ENCODE measurements at places on chromosomes 16 and 17.

DNA sequence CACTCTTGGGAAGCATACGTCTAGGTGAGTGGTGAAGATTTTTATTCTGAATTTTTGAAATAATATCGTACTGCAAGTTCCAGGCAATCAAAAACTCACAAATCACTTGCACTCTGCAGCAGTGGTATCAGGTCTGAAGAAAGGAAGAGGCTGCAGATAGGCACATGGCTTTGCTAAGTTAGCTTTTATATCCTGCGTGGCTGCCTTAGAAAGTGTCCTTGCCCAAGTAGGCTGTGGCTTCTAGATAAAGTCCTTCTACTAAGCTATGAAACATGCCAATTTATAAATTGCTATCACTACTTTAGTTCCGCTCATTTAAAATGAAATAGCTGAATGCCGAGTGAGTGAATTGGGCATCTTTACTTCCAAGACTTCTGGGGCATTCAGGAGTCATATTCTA is 17.9 kb downstream of the WWOX start:
- DNase-seq = no peak

DNA sequence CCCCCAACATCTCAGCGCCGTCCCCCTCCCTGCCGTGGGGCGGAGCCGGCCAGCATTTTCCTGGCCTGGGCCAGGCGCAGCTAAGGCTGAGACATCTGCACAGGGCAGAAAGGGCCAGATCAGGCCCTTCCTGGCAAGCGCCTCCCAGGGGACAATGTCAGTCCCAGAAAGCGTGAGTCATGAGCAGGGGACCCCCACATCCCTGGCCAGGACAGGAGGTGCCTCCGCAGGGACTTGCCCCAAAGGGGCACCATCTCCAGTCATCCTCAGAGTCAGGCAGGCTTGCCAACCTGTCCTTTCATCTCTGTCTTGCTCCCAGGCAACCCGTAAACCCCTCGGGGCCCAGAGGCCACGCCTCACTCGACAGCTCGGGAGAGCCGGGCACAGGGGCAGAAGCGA is 43.2 kb downstream of the SOCS1 start:
- DNase-seq = no peak

- peak; percentile 94 for DNase-seq
Measured at GRCh38 chr16:67155295-67156142, 4.2 kb downstream of the TRADD start.

- DNase-seq = no peak
Measured at GRCh38 chr16:68086860-68087268, 1.7 kb downstream of the NFATC3 start.

- no peak for DNase-seq
Measured at GRCh38 chr17:73822371-73822770, 178.1 kb upstream of the SDK2 start.

DNA sequence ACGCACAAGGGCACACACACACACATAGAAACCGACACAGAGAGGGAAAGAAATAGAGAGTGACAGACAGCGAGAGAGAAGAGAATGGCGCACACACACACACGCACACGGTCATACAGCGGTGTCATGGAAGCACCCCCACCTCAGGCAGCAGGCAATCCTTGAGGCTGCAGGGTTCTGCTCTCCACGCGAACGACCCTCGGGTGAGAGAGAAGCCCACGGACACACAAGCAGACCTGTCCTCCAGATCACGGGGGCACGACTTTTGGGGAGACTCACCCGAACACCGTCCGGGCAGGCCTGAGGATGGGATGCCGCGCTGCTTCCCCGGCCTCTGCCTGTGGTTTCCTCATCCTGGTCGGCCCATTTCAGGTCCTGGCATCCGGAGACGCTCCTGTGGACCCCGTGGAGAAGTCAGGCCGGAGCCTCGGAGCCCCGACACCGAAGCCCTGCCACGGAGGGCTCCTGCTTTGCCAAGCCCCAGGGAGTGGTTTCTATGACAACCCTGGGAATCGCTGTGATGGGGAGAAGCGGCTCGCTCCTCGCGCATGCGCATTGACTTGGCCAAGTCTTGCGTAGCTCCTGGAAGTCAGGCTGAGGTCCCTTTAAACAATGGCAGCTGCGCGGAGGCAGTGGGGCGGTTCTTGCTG is 118.2 kb upstream of the KCNJ18 start:
- peak; percentile 73 for DNase-seq

- no peak for DNase-seq
Measured at GRCh38 chr17:76827736-76828135, 40.5 kb upstream of the MGAT5B start.

- no peak for DNase-seq
Measured at GRCh38 chr17:79080761-79081290, 6.2 kb downstream of the ENGASE start.

DNA sequence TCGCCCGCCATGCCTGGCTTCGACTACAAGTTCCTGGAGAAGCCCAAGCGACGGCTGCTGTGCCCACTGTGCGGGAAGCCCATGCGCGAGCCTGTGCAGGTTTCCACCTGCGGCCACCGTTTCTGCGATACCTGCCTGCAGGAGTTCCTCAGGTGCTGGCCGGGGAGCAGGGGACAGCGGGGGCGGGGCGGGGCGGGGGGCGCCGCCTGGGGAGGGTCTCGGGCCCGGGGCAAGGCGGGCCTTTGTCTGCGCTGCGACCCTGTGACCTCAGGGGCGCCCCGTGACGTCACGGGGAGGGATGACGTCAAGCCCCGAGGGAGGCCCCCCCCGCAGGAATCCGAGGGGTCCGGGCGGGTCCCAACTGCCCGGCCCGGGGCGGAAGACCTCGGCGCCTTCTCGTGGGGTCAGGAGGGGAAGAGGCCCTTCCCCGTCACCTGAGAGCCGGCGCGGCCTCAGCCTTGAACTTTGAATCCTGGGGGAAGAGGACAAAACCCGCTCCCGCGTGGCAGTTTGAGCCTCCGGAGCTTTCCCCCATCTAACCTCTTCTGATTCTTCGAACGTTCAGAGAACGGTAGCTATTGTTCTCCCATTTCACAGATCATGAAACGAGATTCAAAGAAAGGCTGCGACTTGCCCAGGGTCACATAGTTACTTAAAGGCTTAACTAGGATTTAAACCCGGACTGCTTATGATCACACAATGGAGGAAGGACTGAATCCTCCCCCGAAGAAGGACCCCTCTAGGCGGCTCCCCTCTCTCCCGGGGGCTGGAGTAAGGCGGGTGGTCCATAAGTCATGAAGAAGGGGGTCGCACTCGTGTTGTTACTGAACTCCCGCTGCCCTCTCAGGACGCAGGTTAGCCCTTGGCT is 527 bp downstream of the TRAF4 start:
- DNase-seq = peak; percentile 79

- DNase-seq = peak; percentile 29
Measured at GRCh38 chr17:32828822-32829221, 48.1 kb downstream of the MYO1D start.

GRCh38 chr16:84207879-84208278 is 16.9 kb downstream of the ADAD2 start:
- DNase-seq = no peak

DNA sequence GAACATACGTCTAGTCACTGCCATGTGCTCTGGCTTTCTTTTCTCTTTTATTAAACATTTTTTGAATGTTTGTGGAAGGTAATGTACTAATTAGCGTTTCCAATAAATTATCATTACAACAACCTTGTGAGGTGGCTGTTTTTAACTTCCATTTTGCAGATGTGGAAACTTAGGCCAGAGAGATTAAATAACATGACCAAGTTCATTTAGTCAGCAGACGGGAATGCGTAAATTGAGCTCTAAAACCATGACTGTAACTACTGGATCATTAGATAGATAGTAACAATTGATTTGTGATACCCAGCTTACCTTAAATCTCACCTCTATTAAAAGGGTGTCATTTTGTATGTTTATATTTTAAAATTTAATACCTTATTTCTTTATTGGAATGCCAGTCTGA is 49.4 kb downstream of the RABEP1 start:
- no peak for DNase-seq

GRCh38 chr17:66507103-66507923 is 204.9 kb downstream of the PRKCA start:
- DNase-seq = peak; percentile 84

DNA sequence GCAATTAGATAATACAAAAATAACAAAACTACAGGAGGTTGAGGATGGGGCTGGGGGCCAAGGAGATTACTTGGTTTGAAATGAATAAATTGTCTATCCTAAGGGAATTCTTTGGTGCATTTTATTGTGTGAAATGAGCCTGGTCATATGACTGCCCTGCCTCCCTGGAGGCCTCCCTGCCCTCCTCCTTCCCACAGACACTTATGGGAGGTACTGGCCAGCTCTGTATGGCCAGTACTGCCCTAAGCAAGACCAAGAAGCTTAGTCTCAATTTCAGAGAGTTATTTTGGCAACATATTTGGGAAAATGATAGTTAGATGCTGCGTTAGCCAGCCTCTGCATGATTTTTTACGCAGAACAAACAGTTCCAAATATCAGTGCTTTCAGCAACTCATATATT is 511.9 kb downstream of the WWOX start:
- DNase-seq = no peak

- no peak for DNase-seq
Measured at GRCh38 chr16:20937736-20938135, 37.2 kb downstream of the LYRM1 start.

GRCh38 chr17:48910370-48910769 is 2.2 kb downstream of the UBE2Z start:
- DNase-seq = no peak

- no peak for DNase-seq
Measured at GRCh38 chr16:49342336-49343265, 31.0 kb upstream of the C16orf78 start.

GRCh38 chr16:85465328-85466303 is 147.5 kb upstream of the GSE1 start:
- peak; percentile 88 for DNase-seq

DNA sequence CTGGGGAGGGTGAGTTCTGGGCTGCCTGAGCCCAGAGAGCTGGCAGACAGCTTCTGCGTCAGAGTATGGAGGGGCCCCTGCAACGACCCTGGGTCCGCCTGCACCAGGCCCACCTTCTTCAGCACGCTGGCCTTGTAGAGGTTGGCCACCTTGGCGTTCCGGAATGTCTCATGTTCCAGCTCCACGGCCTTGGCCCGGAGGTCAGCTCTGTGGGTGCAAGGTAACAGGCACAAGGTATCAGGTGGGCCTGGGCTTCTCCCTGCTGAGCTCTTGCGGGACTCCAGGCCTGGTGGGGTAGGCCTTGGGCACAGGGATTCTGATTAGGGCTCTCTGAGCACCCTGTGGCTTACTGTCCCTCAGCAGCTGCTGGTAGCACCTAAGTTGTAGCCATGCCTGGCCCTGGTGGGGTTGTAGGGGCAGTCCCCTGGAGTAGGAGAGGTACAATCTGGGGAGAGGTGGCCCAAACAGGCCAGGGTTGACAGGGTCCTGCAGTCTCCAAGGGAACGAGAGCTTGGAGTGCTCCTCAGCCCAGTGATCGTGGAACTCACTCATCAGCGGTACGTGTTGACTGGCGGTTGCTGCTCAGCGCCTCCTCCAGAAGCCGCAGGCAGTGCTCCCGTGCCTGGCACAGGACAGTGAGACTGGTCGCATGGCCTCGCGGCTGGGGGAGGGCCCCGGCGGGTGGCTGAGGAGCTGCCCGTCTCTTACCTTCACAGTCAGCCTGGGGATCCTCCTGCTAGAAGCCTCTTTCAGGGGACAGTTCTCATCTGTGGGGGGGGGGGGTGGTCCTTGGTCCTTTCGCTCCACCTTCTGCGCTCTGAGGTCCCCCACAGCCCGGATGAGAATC is 2.9 kb upstream of the SMIM5 start:
- DNase-seq = no peak

- no peak for DNase-seq
Measured at GRCh38 chr17:55883149-55883548, 132.3 kb downstream of the PCTP start.

- DNase-seq = peak; percentile 84
Measured at GRCh38 chr17:65389949-65390348, 171.5 kb downstream of the AXIN2 start.

DNA sequence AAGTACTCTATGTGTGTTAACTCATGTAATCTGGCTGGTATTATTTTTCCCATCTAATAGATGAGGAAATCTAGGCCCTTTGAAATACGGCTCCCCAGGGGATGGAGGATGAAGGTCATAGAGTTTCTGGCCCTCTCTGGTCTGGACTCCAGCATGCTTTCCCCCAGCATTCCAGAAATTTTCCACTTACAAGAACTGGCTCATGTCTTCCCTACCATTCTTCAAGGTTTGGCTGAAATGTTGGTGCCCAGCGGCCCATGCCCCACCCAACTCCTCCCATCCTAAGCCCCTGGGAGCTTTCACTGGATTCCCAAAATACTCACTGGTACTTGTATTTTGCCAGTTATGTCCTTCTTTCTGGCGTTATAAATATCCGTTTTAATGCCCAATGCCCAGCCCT is 237.5 kb upstream of the NLRP1 start:
- no peak for DNase-seq

DNA sequence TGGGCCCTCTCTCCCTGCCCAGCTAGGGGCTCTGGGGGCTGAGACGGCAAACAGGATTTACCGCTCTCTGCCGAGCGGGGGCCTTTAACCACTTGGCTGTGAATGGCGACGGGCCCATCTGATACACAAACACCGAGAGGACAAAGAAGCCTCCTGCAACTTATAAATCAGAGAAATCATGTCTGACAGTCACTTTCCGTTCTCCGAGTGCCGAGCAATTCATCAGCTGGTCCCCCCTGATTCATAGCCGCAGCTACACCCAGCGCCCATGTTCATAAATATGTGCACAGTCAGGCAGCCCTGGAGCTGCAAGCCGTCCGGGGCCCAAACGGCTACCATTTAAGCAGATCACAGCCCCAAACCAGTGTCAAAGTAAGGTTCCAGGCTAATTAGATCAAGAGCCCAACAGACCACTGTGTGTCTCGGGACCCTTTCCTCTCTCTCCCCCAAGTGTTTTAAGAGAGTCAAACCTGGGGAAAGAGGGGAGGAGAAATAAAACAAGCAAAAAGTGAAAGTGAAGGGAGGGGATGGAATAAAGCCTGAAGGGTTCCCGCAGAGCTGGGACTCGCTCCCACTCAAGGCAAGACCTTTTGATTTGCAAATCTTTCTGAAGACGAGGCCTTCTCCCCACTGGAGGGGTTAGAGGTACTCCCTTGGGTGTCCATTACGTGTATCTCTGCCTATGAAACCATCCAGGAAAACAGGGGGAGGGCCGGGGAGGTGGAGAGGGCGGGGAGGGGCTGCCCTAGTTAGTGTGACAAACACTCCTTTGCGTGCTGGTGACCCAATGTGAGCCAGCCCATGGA is 154.7 kb downstream of the C16orf78 start:
- DNase-seq = no peak

- no peak for DNase-seq
Measured at GRCh38 chr17:9414471-9414870, 161.1 kb downstream of the STX8 start.

DNA sequence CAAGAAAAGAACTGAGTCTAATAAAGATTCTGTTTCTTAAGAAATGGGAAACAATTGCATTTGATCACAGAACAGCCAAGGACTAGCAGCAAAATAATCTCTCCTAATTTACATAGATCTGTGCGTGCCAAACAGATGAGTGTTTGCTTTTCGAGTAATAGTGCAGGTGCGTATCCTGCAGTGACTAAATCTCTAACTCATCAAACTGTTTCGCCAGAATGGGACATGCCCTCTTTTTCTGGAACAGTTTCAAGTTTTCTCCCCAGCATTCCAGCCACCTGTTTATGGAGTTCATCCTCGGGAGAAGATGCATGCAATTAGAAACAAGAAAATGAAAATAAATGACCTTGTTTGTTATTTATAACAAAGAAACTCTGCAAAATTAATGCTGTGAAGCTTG is 5.7 kb upstream of the TOX3 start:
- DNase-seq = no peak
